ENCODE measurements at places on chromosomes 7 and 10. TPM values are rescaled to one million over a fixed set of nuclear protein-coding genes. Genes with fewer than 3 reads are reported as not detected.

The AQP1 gene
- total RNA-seq, result 995 TPM

DNA sequence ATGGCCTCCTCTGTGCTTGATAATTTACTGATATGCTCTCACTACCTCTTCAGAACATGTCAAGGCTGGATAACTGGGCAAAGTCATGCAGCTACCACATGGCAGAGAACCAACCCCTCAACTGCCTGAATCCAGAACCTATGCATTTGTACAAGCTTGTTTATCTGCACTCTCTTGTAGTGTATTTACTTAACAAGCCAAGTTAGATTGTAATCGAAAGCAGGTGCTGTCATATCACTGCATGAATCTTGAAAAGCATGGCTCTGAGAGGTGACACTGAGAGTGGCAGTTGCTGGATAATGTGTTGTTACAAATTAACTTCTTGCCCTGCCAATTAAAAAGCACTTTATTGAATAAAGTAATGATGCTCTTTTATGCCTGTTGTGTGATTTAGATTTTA is 588.6 kb downstream of the NRG3 start:
- no peak for DNase-seq

DNA sequence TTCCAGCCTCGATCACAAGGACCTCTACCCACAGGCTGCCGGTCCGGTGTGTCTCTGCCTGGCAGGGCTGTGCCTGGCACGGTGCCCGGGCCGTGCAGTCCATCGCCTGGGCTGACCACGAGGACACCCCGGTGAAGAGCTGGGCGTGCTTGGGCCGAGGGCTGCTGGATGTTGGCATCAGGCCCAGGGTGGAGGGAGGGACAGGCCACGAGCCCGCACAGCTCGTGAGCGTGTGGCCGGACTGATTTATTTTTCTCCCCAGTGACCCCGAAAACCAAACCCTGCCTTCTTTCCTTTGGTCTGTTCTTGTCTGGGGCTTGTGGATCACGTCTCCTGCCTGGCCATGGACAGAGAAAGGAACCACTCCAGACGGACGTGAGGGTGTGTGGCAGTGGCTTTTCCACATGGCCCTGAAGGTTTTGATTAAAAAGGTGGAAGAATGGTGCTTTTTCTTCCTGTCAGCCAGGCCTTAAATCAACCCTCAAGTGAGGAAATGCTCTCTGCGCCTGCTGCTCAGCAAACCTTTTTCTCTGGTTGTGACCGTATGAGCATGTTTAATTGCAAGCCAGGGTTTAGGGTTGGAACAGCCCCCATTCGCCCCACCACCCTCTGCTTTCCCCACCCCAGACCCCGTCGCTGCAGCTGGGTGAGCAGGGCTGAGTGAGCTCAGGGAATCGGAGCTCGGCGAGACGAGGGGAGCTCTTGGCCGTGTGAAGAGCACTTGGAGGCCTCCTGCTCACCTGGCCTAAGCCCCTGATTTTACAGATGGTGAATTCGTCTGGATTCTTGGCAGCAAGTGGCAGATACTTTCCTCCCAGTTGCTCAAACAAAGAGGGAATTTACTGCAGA is 130.1 kb downstream of the RGS10 start:
- peak; percentile 70 for DNase-seq

DNA sequence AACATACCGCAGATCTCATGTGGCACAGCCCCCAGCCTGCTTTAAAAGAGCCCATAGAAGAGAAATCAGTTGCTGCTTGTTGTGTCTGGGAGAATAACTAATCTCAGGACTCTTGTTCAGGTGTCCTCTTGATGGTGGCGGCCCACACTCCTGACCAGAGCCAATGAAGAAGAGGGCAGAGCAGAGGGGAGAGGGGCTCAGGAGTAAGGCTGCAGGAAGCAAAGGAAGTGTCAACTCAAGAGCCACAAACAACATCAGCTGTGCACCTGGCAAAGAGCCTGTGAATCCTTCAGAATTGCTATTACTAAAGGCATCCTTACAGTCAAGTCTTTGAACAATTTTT is 59.8 kb upstream of the PTN start:
- DNase-seq, result no peak

The LRRC18 gene
- total RNA-seq, result 0.20 TPM

GRCh38 chr7:53521638-53522184 is 486.3 kb downstream of the POM121L12 start:
- no peak for DNase-seq

DNA sequence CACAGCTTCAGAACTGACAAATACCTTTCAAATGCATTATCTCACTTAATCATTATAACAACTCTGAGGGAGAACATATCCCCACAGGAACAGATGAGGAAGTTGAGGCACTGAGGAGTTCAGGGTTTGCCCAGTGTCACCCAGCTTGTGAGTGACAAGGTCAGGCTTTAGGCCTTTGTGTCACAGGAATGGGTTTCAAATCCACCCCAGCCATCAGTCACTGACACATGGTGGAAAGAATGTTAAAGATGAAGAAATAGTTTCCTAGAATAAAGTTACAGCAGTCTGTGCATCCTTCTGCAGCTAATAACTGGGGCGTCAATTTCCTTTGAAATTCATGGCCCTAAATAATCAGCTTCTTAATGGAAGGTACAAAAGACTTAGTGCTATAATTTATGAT is 37.8 kb downstream of the SGCE start:
- DNase-seq, result no peak

GRCh38 chr10:63634488-63635065 is 113.4 kb downstream of the REEP3 start:
- no peak for DNase-seq

DNA sequence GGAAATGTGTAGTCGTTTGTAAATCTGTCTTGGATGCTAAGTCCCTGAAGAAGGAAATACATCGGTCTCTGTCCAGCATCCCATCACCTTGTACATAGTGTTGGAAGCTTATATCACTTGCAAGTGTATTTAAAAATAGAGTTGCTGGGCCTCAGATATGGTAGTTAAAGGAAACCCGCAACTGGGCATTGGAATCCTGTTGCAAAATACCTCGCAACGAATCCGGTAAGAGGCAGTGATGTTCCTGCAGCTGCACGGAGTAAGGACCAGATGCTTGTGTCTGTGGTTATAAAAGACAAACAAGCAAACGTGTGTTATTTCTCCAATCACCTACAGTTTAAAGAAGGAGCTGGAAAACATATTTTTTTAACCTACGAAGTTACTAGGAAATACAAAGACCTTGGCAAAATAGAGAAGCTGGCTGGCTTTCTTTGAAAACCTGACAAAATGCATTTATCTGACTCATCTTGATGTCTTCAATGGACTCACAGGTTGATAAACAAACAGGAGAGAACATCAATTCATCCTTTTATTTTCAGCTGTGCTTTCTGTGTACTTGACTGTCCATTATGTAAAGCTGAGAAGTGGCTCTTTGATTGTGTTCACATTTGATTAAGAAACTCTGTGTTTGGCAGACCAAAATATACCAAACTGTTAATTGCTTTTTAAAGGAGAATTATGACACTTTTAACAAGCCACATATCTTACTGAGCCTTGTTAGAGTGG is 326.4 kb downstream of the SFMBT2 start:
- no peak for DNase-seq

The RAB18 gene
- 104 TPM for total RNA-seq

DNA sequence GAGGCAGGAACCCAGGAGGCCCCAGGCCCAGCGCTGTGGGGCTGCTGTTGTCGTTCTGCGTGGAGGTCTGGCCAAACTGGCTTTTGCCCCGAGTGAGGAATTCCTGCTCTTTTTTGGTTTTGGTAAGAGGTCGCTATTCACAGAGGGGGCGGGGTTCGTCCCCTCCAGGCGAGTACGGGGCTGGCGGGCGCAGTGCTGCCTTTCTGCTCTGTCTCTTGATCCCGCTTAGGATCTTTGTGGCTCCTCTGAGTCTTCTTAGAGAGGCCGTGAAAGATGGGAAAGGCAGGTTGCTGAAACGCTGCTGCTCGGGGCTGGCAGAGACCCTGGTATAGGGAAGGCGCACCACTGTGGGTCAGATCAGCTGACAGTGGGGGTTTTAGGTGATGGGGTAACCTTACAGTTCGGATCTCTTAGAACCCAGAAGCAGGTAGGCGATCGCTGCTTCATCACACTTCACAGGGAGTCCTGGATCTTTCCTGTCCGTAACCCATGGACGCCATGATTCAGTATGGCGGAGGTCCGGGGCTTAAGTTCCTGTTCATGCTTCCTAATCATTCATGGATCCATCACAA is 136.7 kb downstream of the KIF20B start:
- no peak for DNase-seq

The SPDYE8 gene
- not detected for total RNA-seq

The DNAJC12 gene
- 11.7 TPM for total RNA-seq

The CRPPA gene
- total RNA-seq, result 3.3 TPM

The TMEM139 gene
- total RNA-seq, result 47.8 TPM

The LIPM gene
- total RNA-seq, result not detected

The NME8 gene
- 0.89 TPM for total RNA-seq

The FKBP14 gene
- 10.9 TPM for total RNA-seq

- DNase-seq, result no peak
Measured at GRCh38 chr7:21412957-21413356, 14.9 kb upstream of the SP4 start.

The ACSM6 gene
- not detected for total RNA-seq

DNA sequence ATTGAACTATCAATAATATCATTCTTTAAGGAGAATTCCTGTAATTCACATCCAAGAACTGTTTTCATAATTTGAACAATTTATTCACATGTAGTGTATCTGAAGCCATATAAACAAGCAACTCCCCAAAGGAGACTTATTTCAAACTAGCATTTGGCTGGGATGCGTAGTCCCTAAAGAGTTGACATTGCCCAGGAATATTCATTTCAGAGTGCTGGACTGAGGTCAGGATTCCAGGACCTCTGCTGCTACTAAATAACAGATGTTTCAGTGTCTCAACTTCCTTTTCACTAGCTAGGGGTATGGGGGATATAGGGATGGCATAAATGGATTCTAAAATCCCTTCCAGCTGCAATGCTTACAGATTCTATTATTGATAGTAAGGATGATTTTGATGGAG is 177.0 kb downstream of the TSPAN12 start:
- DNase-seq, result no peak

The GRID1 gene
- total RNA-seq, result 6.3 TPM

DNA sequence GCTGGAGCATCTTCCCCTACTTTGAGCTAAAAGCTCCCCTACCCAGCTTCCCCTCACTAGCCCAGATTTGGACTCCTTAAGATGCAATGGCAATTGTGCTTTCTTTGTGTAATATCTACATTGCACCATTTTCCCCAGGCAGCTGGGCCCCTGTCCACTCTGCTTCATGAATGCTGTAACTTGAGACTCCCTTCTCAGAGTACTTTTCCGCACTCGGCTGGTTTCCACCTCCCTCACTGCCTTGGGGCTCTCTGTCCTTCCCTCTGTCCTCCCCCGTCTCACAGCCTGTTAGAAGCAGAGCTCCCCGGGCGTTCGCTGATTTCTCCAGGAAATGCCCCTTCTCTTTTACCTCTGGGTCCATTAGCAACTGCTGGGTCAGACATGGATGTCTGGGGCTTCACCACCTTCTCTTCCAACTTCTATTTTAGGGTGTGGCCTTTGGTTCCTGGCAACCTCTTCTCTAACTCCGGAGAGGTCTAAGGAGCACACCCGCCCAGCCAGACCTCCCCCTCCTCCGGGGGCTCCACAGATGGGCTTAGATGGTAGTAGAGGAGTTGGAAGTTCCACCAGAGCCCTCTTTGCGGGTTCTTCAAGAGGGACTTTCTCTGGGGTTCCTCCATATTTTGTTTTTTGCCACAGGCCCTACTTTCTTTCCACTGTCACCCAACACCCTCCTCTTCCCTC is 2.9 kb upstream of the TMEM72 start:
- no peak for DNase-seq

DNA sequence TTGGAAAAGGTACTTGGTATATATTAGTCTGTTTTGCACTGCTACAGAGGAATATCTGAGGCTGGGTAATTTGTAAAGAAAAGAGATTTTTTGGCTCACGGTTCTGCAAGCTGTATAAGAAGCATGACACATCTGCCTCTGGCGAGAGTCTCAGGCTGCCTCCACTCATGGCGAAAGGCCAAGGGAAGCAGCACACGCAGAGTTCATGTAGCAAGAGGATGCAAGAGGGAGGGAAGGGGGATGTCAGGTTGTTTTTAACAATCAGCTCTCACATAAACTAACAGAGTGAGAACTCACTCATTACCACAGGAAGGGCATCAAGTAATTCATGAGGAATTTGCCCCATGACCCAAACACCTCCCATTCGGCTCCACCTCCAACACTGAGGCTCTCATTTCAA is 484.8 kb upstream of the DPP6 start:
- DNase-seq, result no peak

The TAS2R41 gene
- not detected for total RNA-seq

The ENO4 gene
- total RNA-seq, result 0.20 TPM

The LGI1 gene
- 4.2 TPM for total RNA-seq

DNA sequence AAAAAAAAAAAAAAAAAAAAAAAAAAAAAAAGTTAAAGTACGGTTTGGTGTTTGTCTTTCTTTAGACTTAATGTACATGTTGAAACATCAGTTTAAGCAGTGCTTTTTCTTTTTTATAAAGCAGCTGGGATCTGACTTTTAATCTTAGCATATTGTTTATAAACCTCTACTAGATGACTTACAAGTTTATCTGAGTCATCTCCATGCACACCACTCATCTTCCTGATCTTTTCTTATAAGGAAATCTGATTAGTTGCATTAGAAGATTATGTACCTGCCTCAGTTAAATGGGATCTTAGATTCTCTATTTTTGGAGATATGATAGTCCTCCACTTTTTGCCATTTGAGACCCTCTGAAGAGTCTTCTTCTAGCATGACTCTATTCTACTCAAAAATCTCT is 391.9 kb upstream of the LRGUK start:
- no peak for DNase-seq

DNA sequence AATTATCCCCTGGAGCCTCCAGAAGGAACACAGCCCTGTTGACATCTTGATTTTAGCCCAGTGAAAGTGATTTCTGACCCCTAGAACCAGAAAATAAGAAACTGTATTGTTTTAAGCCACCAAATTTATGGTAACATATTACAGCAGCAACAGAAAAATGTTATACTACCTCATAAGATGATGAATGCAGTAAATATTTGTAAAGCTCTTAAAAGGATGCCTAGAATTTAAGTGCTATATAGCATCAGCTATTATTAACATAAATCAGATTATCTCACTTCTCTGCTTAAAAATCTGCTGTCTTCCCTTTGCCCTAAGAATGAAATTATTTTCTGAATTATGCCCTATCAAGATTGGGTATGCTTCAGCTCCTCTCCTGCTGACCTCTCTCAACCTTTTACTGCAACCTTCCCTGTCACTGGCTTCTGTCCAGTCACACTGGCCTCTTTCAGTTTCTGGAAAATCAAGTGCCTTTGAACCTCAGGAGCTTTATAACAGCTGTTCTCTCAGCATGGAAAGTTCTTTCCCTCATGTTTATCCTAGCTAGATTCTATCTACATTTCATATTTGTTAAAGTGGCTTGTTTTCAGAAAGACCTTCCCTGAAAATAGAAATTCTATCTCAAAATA is 78.9 kb downstream of the GPR37 start:
- DNase-seq, result no peak
